ENCODE measurements at places on chromosomes 6 and 20.
A peak's percentile ranks its signal among the peaks of the same experiment; 100 is the strongest.

GRCh38 chr20:61789329-61789728 lies 276.4 kb downstream of the TAF4 start:
- no peak for DNase-seq

GRCh38 chr6:128057541-128057940 lies 156.7 kb upstream of the THEMIS start:
- no peak for DNase-seq

DNA sequence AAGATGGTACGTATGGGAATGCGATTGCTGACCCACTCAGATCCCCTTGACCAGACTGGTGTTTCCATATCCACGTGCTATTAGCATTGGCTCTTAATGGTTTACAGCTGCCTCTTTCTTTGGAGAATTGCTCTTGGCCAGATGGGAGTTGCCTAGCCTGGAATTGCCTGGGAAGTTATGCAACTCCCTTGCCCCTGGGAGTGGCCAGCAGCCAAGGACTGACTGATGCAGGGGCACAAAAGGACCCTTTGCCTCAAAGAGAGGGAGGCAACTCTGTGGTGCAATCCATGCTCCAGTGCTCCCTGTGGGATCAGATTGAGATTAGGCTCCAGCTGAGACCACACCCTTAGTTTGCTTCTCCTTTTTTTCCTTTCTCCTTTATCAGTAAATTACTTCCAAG lies 203.5 kb upstream of the JAG1 start:
- DNase-seq, result no peak

DNA sequence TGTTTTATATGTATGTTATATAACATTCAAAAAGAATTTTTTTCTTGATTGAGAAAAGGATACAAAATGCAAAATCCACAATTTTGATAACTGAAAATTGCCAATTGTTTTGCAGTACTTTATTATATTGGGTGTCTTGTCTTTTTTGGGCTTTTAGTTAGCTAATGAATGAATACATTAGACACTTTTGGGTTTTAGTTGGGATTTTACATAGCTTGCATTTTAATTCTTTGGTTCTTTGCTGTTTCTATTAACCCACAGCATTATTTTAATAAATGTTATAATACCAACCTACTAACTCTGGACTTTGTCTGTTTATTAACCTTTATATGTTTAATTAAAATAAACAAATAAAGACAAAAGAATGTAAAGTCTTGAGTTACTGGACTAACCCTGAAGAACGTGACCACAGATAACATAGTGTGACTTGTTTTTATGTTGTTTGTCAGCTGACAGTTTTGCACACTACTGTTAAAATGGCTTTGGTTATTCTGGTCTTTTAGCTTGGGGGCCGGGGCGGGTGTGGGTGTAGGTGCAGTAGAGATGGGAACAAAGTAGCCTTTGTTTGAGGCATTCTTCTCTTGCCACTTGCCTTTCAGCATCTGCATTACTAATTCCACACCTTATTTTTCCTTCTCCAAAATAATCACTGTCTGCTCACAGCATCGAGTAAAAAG lies 159.1 kb downstream of the QKI start:
- DNase-seq, result no peak

GRCh38 chr6:144500892-144501291 lies 215.8 kb downstream of the UTRN start:
- no peak for DNase-seq

GRCh38 chr6:161195386-161195785 lies 78.5 kb downstream of the AGPAT4 start:
- no peak for DNase-seq

- DNase-seq, result peak; percentile 46
Observed at GRCh38 chr6:21392177-21392576, 201.4 kb upstream of the SOX4 start.

- no peak for DNase-seq
Observed at GRCh38 chr6:37479266-37479854, 20.3 kb downstream of the CCDC167 start.

- peak; percentile 6 for DNase-seq
Observed at GRCh38 chr6:72206606-72207005, 320.3 kb downstream of the RIMS1 start.

GRCh38 chr20:56945057-56945456 lies 316.0 kb downstream of the TFAP2C start:
- no peak for DNase-seq

DNA sequence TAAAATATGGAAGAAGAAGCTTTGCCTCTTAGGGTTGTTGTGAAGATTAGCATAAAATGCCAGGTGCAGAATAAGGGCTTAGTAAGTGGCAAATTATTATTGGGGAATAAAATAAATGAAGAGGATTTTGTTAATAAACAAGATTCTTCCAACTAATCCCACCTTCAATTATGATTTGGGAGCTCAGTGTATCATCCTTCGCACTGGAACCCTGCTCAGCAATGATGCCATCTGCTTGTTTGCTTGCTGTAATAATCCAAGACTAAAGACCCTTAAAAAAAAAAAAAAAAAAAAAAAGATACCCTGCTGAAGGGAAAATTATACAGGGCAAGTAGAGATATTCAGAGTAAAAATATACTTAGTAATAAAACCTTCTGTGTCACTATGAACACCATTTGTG lies 62.0 kb upstream of the RREB1 start:
- no peak for DNase-seq

GRCh38 chr20:2742431-2742830 lies 49.9 kb downstream of the EBF4 start:
- DNase-seq, result no peak

GRCh38 chr20:10708351-10709185 lies 34.8 kb upstream of the JAG1 start:
- DNase-seq, result no peak

DNA sequence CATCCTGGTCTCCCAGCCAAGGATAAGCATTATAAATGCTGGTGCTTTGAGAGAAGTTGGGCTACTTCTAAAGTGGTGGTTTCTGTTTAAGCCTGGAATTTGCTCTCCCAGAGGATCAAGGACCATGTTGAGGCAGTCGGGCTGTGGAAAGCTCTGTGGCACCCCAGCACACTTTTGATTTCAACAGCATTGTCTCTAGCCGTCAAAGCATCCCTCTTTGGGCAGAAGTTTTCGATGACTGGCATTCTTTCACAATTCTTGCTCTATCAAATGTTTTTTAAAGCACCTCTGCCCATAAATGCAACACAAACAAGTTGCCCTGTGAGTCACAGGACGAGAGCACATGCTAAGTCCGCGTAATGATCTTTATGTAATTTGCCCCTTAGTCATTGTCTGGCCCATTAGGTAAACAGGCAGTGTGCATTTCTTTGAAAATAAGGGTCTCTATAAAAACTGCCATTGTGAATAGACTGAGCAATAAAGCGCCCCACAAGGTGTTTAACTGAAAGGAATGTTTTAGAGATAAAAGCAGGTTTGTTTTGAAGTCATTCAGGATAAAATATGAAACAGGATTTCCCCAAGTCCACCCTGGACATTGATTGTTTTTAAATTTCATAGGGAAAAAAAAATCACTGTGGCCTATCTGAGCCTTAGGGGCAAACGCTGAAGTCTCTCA lies 44.7 kb upstream of the FOXQ1 start:
- DNase-seq, result no peak

DNA sequence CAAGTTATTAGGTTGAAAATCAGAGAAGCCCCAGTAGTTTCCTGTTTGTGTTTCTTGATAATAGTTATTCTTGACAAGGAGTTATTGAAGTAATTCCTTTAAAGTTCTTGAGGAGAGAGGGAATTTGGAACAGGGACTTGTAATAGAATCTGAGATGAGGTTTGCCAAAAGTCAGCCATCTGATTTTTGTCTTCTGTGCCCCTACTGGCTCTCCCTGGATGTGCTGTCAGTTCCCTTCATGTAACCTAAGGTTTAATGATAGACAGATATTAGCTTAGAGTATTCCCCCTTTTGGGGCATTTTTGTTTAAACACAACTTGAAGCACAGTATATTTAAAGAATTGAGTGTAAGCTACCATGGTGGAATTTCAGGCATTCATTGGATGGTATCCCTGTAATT lies 71.4 kb downstream of the CARMIL1 start:
- DNase-seq, result no peak

Data from ELF-1 (cell line).